Activated T-cell treated with anti-CD3 and anti-CD28 coated beads, Interleukin-2, amount 50 U/mL, for 4 hours (primary cell): ENCODE measurements at places on chromosomes 7 and 10. TPM values are rescaled to one million over a fixed set of nuclear protein-coding genes. Genes with fewer than 3 reads are reported as not detected.

DNA sequence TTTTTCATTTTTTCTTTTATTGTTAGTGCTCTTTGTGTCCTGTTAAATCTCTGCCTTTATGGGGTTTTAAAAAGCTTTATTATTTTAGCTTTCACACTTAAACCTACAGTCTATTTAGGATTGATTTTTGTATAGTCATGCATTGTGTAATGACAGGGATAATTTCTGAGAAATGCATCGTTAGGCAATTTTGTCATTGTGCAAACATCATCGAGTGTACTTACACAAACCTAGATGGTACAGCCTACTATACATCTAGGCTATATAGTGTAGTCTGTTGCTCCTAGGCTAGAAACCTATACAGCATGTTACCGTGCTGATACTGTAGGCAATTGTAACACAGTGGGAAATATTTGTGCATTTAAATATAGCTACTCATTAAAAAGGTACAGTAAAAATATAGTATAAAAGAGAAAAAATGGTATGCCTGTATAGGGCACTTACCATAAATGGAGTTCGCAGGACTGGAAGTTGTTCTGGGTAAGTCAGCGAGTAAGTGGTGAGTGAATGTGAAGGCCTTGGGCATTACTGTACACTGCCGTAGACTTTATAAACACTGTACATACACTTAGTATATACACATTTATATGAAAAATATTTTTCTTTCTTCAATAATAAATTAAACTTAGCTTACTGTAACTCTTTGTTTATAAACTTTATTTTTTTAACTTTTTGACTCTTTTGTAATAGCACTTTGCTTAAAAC lies 16.0 kb downstream of the UBE2D1 start:
- no peak for DNase-seq

DNA sequence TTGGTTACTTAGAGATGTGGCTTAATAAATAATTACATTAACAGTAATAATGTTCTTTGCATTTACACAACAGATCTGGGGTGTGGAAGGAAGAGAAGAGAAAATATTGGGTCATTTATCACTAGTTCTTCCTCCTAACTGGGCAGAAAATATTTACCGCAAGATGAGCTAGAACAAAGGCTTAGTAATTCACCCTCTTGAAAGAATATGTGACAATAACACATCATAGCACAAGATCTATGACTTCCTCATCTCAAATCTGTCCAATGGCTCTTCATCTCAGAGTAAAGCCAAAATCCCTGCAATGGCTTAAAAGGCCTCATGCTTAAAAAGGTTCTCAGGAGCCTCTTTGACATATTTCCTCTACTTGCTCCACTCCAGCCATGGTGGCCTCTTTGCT lies 178.6 kb downstream of the ZNF438 start:
- no peak for DNase-seq

DNA sequence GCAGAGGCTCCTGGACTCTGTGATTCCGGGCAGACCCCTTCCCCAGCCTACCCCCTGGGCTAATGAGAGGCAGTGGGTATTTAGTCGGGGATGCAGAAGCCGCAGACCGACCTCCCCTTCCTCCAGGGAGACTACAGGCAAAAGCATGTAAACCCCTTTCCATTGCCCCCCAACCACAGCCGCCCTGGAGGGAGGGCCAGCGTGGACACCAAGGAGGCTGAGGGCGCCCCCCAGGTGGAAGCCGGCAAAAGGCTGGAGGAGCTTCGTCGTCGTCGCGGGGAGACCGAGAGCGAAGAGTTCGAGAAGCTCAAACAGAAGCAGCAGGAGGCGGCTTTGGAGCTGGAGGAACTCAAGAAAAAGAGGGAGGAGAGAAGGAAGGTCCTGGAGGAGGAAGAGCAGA lies 39.0 kb upstream of the AGBL3 start:
- no peak for DNase-seq

- no peak for DNase-seq
Observed at GRCh38 chr7:41247143-41247865, 455.6 kb downstream of the INHBA start.

- DNase-seq: peak; percentile 63
Observed at GRCh38 chr7:22782616-22783232, 39.9 kb downstream of the TOMM7 start.

- no peak for DNase-seq
Observed at GRCh38 chr7:95479992-95480624, 5.6 kb upstream of the ASB4 start.

The FRAT1 gene
- 2.4 TPM for total RNA-seq
